Stimulated activated CD8-positive, alpha-beta memory T cell treated with anti-CD3 and anti-CD28 coated beads, Interleukin-15, amount 100 ng/mL, for 4 hours (primary cell): ENCODE measurements at places on chromosomes 1 and 21.

DNA sequence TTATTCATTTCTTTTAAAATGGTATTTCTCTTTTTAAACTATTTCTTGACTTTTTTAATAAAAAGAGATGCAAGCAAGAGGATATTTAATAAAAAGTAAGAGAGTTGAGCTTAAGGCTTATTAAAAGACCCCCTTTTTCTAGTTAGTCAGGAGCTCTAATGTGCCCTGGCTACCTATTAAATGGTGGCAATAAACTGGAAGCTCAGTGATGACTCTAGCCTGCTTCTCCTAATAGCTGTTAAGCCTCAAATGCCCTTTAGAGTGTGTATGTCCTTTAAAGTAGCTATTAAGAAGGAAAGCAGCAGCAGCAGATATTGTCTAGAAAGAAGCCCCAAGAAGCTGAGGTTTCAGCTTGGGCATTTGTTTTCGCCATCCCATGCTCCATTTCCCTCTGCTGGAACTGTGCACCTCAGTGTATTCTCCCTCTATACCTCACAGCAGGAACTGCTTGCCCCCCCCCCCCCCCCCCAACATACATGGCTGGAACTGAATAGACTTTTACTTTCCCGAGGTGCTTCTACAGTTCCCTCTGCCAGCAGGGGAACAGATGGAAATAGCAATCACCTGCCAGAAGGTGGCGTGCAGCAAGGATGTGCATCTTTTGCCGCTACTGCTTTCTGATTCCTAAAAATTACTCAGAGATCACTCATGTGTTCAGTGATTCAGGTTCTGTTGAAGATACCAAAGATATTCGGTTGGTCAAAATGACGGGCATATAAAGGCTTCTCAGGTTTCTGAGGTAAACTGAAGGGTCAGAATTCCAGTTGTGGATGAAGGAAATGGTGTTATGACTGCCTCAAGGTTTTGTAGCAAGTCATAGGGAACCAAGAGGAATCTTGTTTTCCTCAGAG, 2.5 kb downstream of the RGS4 start:
- DNase-seq = no peak

DNA sequence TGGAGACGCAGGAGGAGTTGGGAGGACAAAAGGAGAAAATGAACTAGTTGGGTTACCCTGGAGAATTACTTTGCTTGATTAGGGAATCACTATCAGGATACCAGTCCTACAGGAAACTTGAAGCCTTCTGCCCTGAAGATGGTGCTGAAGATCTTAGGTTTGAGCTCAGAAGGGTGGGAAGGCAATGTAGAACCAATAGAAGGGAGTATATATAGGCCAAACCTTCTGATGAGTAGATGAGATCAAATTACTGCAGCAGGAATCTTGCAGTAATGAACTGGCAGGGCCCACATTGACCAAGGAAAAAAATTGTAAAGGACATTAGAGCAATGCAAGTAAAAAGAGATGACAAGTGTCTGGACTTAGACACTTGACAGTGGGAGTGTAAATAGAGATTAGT, 116.3 kb upstream of the CACYBP start:
- no peak for DNase-seq

DNA sequence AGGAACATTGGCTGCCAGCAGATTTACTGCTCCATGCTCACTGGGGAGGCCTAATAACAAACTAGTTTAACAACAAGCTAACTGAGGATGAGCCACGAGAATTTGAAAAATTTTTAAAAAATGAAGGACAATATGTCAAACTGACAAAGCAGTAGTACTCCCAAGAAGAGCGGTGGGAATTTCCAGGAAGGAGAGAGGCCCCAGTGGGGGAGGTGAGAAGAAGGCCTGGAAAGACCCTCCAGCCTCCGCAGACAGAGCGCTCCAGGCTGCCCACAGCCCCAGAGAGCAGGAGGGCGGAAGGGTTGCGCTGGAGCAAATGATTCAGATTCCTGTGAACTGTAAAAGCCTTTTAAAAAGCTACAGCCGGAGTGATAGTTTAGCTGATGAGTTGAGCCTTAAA, 78.5 kb downstream of the SIPA1L2 start:
- DNase-seq = no peak

- no peak for DNase-seq
These were observed 51.1 kb upstream of the PDC start for GRCh38 chr1:186511761-186512637.

DNA sequence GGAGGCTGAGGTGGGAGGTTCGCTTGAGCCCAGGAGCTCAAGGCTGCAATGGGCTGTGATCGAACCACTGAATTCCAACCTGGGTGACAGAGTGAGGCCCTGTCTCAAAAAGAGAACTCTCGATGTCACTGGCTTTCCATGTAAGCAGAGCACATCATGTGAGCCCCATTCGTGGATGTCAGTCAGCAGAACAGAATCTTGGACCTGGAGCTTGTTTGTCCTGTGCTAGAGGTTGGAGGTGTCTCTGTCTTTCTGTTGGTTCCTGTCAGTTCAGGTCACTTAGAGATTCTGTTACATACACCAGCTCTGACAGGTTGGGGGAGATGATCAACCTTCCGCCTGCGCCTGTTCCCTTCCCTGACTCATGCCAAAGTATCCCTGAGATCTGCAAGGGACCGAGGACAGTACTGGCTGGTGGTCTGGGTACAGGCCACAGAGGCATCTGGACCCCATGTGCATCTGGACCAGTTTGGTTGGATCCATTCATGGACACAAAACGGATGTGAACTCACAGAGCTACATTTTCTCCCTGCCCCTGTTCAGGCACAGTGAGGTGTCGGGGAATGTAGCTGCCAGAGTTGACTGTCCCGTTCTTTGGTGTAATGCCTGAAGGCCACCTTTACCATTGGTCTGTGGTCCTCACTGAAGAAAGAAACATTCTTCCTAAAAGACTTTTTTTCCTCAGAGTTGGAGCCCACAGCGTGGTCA, 10.0 kb downstream of the ARF1 start:
- DNase-seq = no peak
